Breast epithelium (tissue), 4 donors: ENCODE measurements at places on chromosomes 6 and 20. TPM values are rescaled to one million over a fixed set of nuclear protein-coding genes. Genes with fewer than 3 reads are reported as not detected.
A peak's percentile ranks its signal among the peaks of the same experiment; 100 is the strongest.

- no peak for DNase-seq
Observed at GRCh38 chr6:156544046-156544445, 233.1 kb upstream of the ARID1B start.

DNA sequence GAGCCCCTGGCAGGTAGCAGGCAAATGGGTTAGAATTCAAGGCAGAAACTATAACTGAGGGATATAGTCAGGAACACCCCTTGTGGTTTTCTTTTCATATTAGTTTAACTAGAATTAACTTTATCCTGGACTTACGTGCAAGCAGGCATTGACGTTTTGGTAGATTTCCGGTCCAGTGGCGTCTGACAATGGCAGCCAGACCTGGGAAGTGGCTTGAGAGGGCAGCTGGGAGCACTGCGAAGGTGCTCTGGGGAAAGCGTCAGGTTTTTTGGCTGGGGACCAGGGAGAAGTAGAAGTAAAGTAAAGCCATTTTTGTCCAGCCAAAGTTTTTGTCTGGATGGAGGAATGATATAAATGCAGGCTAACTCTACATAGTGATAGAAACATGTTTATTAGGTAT is 8.4 kb upstream of the ACSS1 start:
- no peak for DNase-seq

GRCh38 chr6:40907198-40907701 is 131.8 kb downstream of the UNC5CL start:
- peak; percentile 79 for DNase-seq

- no peak for DNase-seq
Observed at GRCh38 chr20:63627751-63628245, 897 bp upstream of the GMEB2 start.

DNA sequence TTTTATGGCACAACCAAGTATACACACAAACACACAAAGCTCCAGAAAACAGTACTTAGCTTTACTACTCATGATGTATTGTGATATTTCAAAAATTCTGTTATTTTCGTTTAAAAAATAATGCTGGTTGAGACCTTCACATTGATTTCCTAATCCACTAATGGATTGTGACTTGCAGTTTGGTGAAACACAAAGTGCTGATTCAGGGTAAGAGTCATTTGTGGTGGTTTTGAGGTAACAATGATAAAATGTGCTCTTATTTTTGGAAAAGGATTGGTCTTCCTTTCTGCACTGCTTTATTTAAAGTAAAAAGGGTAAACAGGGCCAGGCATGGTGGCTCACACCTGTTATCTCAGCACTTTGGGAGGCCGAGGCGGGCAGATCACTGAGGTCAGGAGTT is 1.9 kb downstream of the AAR2 start:
- no peak for DNase-seq

Gene SPEF1
- not detected for total RNA-seq

Gene GPR63
- total RNA-seq, result 1.0 TPM

DNA sequence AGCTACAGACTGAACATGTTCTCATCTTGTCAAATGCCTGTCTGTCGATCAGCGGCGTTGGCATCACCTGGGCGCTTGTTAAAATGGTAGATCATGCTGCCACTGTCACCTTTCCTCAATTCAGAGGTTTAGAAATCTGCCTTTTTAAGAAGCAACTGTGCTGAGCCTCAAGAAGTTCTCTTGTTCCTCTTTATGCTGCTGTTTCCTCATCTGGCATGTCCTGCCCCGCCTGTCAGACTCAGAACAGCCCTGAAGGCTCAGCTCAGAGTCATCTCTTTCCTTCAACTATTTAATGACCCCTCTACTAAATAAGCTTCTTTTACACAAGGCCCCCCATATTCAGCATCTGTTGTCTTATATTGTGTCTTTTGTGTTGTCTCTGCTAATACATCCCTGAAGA is 368.2 kb downstream of the EPM2A start:
- DNase-seq, result no peak

Gene ENPP3
- total RNA-seq, result 0.98 TPM
